Fibroblast of skin of back (primary cell): ENCODE measurements at places on chromosomes 12 and 14.

GRCh38 chr12:179131-179884 is 34.6 kb downstream of the SLC6A12 start:
- peak; percentile 15 for DNase-seq

GRCh38 chr14:23034498-23035302 is at the start of gene PSMB5:
PSMB5 (minus strand) TSS chr14:23034900; CDS start chr14:23034881, 19 bp downstream.
- DNase-seq: peak; percentile 93

DNA sequence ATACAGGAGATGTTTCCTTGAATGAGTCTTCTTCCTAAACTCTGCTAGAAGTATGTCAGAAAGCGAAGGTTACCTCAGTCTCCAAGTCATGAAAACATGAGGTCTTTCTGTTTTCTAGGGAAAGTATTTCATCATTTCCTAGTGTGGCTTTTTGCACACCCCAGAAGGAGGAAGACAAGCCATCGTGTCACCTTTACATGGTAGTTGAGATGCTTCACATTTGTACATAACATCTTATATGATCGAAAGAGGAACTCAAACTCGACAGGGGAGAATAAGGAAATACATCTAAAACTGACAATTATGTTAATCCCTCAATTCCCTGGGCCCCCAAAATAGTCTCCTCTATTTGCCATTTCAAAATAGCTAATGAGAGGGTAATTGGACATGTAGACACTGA is 214.1 kb upstream of the PLEKHG7 start:
- DNase-seq: no peak

DNA sequence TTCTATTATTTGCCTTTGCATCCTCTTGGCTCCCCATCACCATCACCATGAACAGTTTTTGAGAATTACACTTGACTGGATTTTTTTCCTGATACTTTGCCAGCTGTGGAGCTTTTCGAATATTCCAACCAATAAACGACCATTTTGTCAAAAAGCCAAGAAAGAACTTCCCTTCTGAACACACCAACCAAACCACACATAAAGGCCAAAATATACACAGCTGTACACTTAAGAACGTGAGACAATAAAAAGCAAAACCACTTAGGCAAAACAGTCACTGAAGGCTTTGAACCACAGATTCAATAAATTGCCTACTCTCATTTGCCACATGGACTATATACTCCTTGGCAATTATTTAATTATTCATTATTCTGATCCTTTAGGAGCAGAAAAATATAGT is 1.1 kb downstream of the C14orf93 start:
- DNase-seq: no peak

DNA sequence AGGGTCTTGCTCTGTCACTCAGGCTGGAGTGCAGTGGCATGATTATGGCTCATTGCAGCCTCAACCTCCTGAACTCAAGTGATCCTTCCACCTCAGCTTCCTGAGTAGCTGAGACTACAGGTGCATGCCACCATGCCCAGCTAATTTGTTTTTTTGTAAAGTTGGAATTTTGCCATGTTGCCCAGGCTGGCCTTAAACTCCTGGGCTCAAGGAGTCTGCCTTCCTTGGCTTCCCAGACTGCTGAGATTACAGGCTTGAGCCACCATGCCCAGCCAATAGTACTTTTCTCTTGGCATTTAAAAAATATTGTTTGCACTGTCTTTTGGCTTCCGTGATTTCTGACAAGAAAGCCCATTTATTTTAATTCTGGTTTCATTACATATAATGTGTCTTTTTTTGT is 61.3 kb downstream of the DIP2B start:
- DNase-seq: no peak

DNA sequence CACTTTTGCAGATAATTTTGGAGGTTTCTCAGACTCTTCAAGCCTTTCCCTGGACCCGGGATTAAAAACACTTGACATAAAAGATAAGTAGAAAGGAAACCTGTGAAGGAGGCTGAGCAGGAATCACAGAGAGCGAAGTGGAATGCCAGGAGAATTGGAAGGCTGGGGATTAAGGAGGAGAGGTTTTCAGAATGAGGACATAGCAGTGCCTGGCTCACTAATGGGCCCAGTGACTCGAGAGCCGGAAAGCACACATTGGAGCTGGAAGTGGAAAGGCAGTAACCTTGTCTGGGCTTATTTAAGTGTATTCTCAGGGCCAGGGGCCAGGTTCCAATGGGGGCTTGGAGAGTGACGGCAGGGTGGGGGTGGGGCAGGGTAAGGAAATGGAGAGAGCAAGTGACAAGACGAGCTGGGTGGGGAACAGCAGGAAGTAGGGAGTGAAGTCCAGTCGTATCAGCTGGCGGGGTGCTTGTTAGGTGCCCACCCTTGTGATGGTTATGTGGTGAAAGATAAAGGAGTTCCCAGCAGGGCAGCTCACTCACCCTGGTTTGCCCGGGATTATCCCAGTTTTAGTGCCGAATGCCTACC is 13.1 kb downstream of the EVL start:
- no peak for DNase-seq

- DNase-seq: no peak
These were observed 215.3 kb downstream of the CHST11 start for GRCh38 chr12:104672096-104672445.

DNA sequence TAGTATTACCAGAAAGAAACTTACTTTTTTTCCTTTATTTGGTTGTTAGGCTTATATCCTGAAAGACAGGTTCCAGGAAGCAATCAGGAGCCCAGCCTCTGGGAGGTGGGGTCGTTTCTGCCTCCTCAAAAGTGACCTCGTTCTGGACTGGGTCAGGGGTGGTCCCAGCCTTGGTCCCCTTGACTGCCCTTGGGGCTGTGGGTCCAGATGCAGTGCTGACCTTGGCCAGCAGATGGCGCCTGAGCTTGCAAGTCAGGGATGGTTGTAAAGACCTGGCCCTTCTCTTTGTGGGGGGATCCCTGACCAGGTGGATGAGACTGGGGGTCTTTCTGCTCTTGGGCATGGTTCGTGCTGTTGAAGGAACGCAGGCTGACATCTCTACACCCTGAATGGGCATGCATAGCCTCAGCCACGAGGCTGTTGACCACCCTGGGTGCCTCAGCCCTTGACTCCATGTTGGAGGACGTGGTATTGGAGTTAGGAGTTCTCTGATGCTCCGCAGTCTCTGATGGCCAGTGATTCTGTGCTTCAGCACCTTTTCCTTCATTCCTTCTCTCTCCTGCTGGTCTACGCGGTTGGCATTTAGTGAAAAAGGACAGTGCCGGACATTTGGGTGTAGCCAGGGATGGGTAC is 62.4 kb downstream of the ADCK1 start:
- peak; percentile 45 for DNase-seq
